Vagina (tissue), 2 donors: ENCODE measurements at places on chromosomes 12 and 14. TPM values are rescaled to one million over a fixed set of nuclear protein-coding genes. Genes with fewer than 3 reads are reported as not detected.

GRCh38 chr12:113298861-113299545, 35.9 kb downstream of the SLC8B1 start:
- no peak for DNase-seq

The CFAP251 gene
- 8.8 TPM for total RNA-seq

The TTC7B gene
- total RNA-seq = 56.0 TPM

The GPR84 gene
- total RNA-seq = not detected

GRCh38 chr14:90287791-90288190, 31.4 kb downstream of the PSMC1 start:
- DNase-seq = no peak

The TRPV4 gene
- total RNA-seq = 5.6 TPM

DNA sequence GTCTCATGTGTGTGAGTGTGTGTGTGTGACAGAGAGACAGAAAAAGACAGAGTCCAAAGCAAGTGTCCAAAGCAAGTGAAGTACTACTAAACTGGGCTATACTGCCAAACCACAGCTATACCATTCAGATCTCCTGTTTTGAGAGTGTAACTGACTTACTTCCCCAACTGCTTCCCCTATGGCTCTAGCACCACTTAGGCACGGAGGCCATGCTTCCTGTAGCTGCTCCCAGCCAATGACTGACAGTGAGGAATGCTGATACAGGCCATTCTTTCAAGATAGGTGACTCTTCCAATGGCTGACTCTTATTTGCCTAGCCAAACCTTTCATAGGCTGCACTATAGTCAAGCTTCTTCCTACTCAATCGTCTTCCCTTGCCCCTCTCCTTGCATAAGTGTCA, 393.2 kb downstream of the BCAT1 start:
- DNase-seq = no peak

DNA sequence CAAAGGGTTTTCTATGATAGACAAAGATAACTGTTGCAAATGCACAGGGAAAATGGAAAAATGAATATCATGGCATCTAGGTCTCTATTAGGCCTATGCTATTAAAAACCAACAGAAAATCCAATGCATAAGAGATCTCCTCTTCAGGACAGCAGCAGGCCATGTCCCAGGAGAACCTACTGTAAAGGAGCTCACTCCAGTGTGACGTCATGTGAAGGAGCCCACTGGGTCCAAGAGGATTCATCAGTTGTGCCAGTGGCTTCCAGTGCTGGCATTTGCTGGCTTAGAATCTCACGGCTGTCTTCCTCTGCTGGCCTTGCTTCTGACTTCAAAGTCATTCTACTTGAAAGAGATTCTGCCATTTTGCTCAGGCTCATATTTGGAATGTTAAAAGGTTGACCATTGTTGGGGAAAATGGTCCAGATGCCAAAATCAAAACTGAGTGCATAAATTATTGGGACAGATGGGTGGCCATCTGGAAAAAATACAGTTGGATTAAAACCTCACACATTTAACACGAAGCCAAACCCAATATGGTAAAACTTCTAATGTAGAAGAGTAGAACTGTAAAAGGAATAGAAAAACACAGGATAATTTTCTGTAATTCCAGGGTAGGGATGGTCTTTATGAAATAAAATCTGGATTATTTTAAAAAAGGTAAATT, 75.4 kb upstream of the ARID2 start:
- no peak for DNase-seq

The CHURC1 gene
- 57.9 TPM for total RNA-seq

- DNase-seq = no peak
These were observed 1.5 kb downstream of the PRR4 start for GRCh38 chr12:10847744-10848143.

The SYNE3 gene
- 27.0 TPM for total RNA-seq

The CCDC175 gene
- total RNA-seq = not detected

GRCh38 chr12:10184261-10184843, 5.5 kb downstream of the TMEM52B start:
- no peak for DNase-seq

The REC8 gene
- 5.9 TPM for total RNA-seq

DNA sequence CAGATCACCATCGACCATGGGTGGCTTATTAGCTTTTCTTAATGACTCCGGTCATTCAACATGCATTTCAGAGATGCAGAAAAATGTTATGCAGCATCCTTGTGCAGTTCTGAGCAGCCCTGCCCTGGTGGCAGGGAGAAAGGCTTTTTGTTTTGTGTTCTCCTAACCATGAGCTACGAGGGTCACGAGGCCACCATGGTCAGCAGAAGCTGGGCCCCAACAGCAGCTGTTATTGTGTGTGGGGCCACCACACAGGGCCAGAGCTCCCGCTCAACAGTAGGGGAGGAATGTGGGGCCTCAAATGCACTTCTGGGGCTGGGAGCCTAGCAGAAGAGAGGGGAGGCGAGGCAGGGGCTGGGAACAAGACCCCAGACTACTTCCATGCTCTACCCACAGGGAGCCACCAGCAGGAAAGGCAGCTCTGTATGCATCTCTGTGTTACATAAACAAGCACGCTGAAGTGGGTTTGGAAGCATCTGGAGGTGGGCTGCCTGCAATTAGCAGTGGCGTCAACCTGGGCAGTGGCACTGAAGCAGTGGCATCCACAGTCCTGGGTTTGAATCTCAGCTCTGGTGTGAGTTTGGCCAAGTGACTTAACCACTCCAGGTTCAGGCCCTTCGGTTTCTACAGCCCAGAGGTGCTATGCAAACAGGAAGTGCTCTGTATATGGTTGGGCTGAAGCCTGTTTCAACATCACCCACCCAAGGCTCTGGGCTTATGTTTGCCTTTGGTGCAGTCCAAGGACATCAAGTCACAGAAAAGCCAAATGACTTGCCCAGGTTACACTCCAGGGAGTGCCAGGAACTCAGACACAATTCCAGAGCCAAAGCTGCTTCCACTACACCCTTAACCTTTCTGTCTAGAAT, 16.3 kb downstream of the GLTP start:
- DNase-seq = no peak

The PCED1B gene
- 6.9 TPM for total RNA-seq

DNA sequence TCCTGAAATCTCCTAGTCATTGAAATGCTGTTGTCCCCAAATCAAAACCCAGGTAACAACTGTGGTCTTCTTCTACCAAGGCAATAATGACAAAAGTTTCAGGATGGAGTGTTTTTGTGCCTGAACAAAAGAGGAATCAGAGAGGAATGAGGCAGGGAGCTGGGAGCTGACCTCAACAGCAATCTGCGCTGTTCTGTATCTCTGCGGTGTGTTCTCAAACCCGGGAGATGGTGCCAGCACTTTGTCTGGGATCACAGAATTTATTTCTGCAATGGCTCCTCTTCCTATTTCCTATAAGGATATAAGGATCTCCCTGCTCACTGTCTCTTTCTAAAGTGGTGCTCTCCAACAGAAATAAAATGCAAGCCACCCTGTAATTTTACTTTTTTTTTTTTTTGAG, 449 bp upstream of the GLT8D2 start:
- no peak for DNase-seq

The P2RX7 gene
- 8.6 TPM for total RNA-seq

The FAM186B gene
- total RNA-seq = not detected

- DNase-seq = no peak
These were observed 14.8 kb upstream of the DYRK2 start for GRCh38 chr12:67633708-67634107.

- DNase-seq = peak; percentile 95
These were observed 2.6 kb upstream of the SOCS2 start for GRCh38 chr12:93569656-93570551.

DNA sequence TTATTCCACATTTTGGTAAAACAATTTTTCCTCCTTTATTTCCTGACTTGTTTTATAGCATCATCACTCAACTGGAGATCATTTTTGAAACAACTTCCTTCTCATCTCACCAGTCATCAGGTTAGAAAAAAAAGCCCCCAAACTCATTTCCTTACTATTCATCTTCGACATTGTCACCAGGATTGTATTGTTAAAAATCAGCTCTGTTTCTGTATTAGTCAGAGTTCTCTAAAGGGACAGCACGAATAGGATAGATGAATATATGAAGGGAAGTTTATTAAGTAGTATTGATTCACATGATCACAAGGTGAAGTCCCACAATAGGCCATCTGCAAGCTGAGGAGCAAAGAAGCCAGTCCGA, 392.6 kb downstream of the FUT8 start:
- DNase-seq = no peak

GRCh38 chr14:71885301-71885700, 46.9 kb upstream of the RGS6 start:
- no peak for DNase-seq

The IAPP gene
- total RNA-seq = not detected

DNA sequence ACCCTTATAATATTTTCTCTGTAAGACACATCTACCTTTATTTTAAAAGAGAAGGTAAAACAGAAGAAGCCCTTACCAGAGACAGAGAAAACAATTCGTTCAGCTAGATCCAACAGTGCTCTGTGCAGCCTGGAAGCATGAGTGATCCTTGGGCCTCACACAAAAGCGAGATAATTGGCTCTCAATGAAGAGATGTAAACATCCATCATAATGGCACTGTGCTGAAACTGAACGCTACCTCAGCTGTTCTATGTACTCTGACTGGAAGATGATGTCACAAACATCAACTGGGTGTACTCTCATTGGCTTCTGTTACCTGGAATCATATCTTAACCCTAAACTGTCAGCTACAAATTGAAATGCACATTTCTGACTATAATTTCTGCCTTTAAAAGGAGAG, at the start of gene MGAT4C:
TSS of gene MGAT4C (minus strand) at position 229 of the 400 bp plus-strand sequence.
- DNase-seq = no peak

GRCh38 chr14:43418324-43418723, 1088.8 kb downstream of the FSCB start:
- DNase-seq = no peak

- no peak for DNase-seq
These were observed 22.3 kb downstream of the MSRB3 start for GRCh38 chr12:65300679-65301349.

- DNase-seq = no peak
These were observed 1.7 kb downstream of the CDKN1B start for GRCh38 chr12:12718853-12719252.

The BDKRB1 gene
- total RNA-seq = 2.5 TPM

The CLEC14A gene
- 33.1 TPM for total RNA-seq

- DNase-seq = no peak
These were observed 67.5 kb downstream of the ETV6 start for GRCh38 chr12:11716794-11717518.

The C12orf60 gene
- 0.74 TPM for total RNA-seq

DNA sequence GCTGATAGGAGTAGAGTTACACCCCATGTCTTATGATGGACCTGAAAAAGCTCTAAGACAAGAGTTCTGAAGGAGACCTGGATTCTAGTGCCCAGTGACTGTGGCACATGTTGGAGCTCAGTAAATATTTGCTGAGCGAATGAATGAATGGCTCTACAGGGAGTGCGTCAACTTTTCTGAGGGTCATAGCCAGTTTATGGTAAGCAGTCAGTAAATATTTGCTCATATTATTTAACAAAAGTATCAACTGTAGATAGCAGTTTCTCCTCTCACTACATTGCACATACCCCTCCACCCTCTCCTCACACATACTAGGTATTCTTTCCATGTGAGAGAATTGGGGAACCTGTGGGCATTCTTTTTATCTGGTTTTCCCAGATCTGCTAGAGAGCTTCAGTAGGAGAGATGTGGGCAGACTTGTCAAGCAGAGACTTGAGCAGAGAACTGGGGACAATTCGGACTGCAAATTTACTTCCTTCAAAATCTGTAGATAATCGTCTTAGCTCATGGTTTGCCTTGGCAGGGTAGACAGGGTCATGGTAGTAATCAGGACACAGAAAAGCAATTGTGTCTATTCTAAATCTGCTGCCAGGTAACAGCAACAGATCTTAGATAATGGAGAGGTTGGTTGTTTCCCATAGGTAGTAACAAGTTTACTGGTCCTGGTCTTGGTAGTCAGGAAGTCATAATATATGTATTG, 5.7 kb downstream of the SLC4A8 start:
- no peak for DNase-seq

DNA sequence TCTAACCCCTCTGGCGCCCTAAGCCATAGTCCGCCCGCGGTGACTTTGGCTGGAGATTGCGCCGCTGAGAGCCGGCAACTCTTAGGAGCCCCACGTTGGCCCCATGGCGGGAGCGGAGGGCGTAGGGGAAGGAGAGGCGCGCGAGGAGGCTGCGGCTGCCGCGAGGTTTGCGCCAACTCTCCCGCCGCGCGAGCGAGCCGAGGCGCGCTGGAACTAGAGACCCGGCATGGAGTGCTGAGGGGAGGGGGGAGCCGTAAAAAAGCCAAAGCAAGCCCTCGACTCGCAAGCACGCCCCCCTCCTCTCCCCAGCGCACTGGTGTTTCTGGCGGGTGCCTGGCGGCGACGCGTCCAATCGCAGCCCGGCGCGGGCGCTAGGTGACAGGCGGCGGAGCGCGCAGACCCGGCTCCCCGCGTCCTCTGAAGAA, at the start of gene SYT10:
TSS of gene SYT10 (minus strand) at position 233 of the 425 bp plus-strand sequence. CDS start 297 bp downstream, outside the sequence.
- DNase-seq = no peak

The XPOT gene
- total RNA-seq = 46.2 TPM

The CLEC2D gene
- 13.5 TPM for total RNA-seq

DNA sequence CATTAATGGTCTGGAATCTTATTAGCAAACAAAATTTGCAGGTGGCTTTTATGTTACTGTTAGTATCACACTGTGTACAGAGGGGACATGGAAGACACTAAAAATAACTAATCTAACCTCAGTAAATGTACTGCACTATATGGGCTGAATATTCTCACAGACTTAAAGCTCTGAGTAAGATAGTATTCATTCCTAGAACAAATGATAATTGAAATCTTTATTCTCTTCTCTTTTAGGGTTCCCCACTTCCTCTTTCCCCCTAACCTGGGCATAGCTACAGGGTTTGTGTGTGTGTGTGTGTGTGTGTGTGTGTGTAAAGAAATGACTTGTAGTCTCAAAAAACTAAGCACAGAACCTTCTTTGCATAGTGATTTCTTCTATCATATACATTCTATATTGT, 21.4 kb upstream of the HECTD1 start:
- no peak for DNase-seq

GRCh38 chr12:24796876-24797275, 152.0 kb downstream of the BCAT1 start:
- DNase-seq = no peak

The GPN3 gene
- total RNA-seq = 17.4 TPM

- DNase-seq = no peak
These were observed 666.5 kb downstream of the FLRT2 start for GRCh38 chr14:86196471-86196870.

DNA sequence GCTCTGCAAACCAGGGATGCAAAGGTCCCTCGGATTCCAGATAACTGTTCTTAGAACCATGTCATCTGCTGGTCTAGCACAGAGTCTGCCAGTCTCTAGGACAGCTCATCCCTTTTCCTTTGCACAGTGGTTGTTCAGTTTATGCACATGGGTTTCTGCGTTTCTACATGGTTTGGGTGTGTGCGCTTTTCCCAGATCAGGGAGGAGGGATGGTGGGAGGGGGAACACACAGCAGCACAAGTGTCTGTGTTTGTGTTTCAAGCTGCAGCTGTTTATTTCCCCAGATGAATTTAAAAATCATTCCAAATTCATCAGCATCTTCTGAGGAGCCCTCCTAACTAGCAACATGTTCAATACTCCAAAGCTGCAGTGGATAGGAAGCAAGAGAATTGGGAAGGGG, 45.4 kb downstream of the ANO2 start:
- no peak for DNase-seq

The LYZ gene
- total RNA-seq = 15.2 TPM

GRCh38 chr14:63737582-63738006, 9.7 kb upstream of the SGPP1 start:
- DNase-seq = no peak

The LMNTD1 gene
- total RNA-seq = not detected
